IMR-90 (cell line): ENCODE measurements at places on chromosomes 2 and 18.

DNA sequence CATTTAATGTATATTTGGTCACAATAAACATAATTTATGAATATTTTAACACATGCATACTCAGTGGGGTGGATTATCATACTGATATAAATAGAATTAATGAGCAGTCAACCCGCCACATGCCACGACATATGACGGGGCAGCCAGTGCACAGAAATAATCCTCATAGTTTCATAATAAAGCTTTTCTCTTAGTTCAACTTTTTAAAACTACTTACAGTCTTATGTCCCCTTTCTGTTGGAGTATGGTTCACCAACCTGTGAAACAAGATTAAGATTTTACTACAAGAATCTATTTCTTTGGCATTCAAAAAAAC lies 75.6 kb upstream of the ETAA1 start:
- no peak for DNase-seq

DNA sequence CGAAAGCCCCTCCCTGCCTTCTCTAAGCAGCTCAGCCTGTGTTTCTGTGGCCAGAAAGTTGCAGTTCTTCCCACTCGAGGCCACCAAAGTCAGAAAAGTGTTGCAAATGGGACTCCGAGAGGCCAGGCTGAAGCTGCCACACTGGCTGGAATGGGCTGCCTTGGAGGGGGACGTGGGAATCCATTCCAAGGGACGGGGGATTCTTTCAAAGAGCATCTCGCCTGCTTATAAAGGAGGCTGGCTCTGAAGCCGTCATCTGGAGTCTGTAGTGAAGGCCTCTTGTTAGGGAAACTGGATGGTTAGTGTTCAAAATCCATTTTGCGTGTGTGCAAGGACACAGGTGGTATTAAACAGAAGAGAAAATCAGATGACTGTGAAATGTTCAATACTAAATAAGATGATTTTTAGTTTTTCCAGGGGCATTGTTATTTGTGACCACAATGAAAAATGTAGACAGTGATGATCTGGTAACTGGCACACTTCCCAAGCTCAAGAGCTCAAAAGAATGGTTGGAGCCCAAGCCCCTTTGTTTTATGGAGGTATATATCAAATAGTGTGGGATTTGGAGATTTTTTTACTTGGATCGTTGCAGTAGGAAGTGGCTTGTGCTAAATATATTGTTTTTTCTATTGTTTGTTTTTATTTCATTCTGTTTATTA lies 782 bp downstream of the FAM228B start:
- DNase-seq, result peak; percentile 34

DNA sequence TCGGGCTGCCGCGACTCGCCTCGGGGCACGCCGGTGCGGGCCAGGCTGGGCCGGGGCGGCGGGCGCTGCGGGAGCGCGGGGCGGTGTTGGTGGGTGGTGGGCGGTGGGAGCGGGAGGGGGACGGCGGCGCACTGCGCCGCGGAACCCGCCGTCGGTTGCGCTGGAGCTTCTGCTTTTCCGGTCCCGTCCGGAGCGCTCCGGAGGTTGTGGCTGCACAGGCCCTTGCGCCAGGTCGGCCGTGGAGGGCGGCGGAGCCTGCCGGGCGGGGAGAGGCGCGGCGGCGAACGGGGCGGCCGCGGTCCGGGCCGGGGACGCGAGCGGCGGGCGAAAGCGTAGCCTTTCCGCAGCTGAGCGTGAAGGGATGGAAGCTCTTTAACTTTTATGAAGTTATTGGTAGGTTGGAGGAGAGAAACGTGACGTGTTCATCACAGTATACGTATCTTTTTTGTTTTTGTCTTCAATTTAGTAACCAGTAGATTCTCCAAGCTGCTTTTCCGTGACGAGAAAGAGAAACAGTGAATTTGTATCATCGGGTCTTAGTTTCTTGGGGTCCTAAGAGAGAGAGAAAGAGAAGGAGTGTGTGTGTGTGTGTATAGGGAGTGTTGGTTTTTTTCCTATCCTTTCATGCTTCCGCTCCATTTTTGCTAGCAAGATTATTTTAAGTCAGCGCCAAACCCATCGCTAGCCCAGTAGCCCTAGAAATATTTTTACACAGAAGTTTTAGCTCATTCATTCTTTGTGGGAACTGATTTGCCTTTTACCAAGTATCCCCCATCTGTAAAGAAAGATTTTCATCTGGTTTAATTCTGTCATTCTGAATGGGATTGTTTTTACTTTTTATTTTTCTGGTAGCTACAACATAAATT lies 535 bp downstream of the ATG4B start:
- DNase-seq, result peak; percentile 18

GRCh38 chr2:96116424-96116878 lies at the start of gene ADRA2B:
ADRA2B (minus strand) TSS chr2:96116571; CDS start chr2:96116149, 422 bp downstream.
- no peak for DNase-seq

DNA sequence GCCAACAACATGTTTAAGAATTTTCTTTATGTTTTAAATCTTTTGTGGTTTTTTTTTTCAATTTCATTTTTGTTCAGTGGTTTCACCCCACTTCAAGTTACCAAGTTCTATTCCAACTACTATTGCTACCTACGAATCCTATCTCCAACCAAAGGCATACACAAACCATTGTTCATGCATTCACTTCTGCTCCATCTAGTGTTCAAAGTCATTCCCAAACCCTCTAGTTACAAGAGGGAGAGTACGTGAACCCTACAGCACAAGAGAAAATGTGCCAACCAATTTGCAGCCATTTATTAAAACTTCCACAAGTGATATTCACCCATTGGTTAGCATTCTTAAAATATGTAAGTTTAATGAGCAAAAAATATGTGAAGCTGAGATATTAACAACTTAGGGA lies 295.1 kb upstream of the KYNU start:
- no peak for DNase-seq

GRCh38 chr18:29191263-29191662 lies 1014.3 kb upstream of the CDH2 start:
- DNase-seq, result peak; percentile 45

GRCh38 chr2:234490271-234491091 lies 6.4 kb downstream of the ARL4C start:
- no peak for DNase-seq

DNA sequence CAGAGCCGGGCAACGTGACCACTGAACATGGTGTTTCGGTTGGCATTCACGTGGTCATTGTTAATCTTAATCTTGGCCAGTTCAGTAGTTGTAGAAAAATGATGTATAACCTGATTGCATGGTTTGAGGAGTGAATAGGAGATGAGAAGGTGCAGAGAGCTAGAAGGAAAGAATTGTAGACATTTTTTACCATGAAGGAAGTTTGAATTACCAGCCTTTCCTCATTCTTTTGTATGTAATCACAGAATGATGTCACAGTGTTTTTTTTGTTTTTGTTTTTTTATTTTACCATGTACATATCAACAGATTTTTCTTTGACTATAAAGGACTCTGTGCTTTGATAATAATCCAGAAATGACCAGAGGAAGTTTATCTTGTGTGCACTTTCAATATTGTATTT lies 126.3 kb downstream of the LTBP1 start:
- DNase-seq, result peak; percentile 33

GRCh38 chr2:217249121-217250012 lies 389.5 kb upstream of the TNP1 start:
- no peak for DNase-seq

DNA sequence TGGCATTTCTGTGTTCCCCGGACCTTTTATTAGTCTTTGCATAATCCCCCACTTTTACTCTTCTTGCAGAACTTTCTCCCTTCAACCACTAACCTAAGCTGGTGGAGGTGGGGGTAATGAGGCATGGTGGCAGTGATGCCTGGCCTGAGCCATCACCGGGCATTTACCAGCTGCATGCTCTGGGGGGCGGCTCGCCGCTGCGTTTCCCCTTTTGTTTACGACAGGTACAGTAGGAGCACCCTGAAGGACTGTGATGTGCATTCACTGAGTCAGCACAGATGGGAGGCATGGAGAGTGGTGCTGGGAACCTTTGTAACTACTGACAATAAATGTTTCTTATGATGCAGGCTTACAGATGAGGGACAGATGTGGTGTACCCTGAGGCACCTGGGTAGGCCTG lies 46.9 kb downstream of the PLEKHB2 start:
- DNase-seq, result no peak

DNA sequence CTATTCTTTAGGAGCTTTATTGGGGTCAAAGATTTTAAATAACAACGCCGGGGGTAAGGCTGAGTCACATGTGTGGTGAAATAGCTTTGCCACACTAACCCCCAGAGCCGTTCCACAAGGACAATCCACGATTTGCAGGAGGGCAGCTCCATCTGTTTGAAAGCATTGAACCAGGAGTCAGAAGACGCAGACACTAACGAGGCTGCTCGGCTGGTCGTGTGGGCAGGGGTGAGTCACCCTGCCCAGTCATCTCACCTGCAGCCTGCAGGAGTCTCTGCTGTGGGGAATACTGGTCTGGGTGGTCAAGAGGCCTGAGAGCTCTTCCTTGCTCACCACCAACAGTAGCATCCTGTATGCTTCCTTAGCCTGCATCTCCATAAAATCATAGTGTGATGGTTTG lies 149.2 kb upstream of the NCK2 start:
- DNase-seq, result no peak

DNA sequence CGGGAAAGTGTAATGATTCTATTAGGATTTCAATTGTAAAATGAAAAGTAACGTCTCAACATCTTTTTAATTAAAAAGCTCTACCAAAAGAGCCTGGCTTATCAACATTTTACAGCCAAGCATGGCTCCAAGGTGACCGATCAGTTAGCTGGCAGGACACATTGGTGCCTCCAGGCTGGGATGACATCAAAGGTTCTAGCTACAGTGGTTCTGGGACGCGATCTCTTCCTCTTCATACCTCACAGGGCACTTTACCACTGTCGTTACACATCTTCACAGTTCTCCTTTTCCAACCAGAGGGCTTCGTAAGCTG lies 693 bp downstream of the ORC2 start:
- no peak for DNase-seq

GRCh38 chr18:23718243-23718720 lies 29.0 kb downstream of the LAMA3 start:
- peak; percentile 79 for DNase-seq
